ENCODE measurements at places on chromosomes 16 and 17.

DNA sequence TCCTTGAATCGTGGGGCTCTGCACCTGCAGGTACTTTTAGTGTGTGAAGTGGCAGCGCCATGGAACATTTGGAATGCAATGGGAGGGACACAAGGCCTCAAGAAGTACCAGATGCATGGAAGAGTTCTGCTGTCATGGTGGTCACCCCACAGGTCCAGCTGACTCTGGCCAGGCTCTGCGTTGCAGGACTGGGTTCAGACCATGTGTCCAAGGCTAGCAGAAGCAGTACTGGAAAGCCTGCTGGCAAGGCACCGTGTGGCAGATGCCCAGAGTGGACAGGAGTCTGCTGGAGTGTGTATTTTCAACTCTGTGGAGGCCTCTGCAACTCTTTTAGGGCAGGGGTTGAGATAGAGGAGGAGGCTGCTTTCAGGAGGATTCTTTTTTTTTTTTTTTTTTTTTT lies 2.1 kb downstream of the PIPOX start:
- no peak for DNase-seq

GRCh38 chr16:24826096-24826690 lies 19.6 kb upstream of the SLC5A11 start:
- DNase-seq, result no peak

GRCh38 chr16:22252317-22252716 lies 44.9 kb upstream of the POLR3E start:
- no peak for DNase-seq

DNA sequence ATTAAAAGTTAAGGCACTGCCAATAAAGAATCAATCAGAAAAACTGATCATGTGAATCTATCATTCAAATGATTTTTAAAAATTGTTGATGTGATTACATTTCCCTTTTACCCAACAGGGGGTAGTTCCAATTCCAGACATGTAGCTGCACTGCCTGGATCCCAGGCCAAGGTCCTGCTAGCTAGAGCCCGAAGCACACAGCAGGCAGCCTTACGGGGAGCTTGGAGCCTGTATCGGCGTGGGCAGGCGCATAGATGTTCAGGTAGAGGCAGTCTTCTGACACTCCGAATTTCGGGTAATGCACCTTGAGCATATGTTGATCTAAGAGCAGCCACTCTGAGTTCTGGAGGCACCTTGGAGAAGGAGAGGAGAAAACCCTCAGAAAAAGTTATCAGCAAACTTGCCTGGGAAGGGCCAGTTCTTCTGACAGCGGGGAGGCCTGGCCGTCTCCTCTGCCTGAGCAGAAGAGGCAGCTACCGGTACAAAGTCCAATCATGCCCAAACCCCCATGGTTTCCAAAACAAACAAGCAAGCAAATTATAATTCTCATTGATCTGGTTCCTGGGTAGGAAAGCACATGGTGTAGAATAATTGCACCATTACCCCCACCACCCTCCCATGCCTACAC lies 3.6 kb downstream of the CES5A start:
- no peak for DNase-seq

DNA sequence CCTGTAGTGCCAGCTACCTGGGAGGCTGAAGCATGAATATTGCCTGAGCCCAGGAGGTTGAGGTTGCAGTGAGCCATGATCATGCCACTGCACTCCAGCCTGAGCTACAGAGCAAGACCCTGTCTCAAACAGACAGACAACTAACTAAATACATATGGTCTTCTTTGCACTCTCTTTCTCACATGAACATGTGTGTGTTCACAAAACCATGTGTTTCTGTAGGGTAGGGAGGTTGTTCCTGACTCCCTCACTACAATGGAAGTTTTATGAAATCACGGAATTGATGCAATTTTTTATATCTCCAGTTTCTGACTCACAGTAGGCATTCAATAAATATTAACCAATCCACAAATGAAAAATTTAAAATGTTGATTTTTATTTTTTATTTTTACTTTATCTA lies 48.5 kb downstream of the ABHD15 start:
- DNase-seq, result no peak

DNA sequence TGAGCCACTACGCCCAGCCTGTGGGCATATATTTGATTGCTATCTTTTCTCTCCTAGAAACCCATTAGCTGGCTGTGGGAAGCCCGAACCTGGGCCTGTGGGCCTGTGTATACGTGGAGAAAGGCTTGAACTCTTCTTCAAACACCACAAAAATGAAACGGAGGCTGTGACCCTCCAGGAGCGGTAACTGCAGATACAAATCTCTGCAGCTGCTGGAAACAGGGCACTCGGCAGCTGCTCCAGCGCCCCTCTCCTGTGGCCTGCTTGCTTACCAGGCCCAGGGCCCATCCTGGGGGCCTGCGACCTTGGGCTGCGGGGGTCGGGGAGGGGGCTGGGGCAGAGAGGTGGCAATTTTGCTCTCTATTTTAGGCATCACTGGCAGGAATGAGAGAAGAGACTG lies 28.0 kb upstream of the MTSS2 start:
- no peak for DNase-seq

- DNase-seq, result no peak
Measured at GRCh38 chr17:67959510-67959909, 36.8 kb downstream of the C17orf58 start.

- no peak for DNase-seq
Measured at GRCh38 chr17:42230225-42230624, 35.9 kb upstream of the GHDC start.

DNA sequence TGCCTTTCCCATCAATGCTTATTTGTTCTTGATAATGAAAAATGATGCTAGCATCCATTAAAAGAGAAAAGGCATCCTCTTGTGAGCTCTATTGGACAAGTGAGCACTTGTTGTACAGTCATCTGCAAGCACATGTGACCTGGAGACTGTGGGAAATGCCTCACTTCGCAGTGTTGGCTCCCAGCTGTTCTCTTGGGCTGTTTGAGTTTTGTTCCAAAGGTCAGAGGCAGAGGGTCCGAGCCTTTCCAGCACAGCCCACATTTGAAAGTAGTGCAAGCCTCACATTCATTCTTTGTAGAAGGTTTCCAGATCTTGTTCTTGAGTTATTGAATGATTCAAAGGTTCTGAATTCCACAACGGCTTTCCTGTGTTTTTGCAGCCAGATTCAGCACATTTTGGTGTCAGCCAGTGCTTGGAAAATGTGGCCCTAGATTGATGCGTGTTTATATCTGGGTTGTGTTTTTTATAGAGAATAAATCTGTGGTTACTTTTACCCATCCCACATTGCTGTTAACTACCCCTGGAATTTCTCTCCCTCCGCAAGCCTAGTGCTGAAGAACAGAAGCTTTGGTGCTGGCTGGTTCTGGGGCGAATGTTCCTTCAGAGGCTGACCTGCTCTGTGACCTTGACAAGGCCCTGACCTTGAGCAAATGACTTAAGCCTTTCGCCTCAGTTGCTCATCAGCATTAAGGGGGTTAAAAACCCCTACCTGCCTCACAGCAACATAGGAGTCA lies 49.8 kb downstream of the CDH1 start:
- no peak for DNase-seq

DNA sequence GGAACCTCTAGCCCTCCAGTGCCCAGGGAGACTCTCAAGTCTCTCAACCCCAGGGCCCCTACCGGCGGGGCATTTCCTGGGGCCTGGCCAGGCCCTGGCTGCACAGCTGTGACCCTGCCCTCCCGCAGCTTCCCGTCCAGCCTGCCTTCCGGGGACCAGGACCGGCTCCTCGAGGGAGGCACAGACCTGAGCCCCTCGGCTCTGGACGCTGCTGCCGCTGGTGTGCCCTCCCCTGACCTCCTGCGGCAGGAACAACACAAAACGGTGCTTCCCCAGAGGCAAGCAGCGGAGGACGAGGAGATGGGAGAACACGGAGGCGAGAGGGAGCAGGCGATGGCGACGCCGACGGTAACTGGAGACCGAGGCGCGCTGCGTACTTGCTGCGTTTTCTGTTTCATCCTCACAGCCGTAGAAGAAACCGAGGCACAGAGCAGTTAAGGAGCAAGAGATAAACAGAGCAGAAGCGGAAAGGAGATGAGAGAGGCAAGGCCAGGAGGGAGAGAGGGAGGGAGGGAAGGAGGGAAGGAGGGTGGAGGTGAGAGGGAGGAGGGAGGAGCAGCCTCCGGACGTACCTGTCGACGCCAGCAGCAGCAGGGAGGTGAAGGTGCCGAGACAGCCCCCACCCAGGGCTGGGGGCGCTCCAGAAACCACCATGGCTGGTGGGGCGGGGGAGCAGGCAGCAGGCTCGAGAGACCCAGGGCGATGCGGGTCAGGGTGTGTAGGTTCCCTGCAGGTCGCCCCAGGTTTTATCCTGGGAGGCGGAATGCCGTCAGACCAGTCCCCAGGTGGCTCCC lies at the start of gene PRSS22:
TSS of gene PRSS22 (minus strand) at position 720 of the 794 bp plus-strand sequence. CDS start at position 654, 66 bp downstream.
- no peak for DNase-seq

DNA sequence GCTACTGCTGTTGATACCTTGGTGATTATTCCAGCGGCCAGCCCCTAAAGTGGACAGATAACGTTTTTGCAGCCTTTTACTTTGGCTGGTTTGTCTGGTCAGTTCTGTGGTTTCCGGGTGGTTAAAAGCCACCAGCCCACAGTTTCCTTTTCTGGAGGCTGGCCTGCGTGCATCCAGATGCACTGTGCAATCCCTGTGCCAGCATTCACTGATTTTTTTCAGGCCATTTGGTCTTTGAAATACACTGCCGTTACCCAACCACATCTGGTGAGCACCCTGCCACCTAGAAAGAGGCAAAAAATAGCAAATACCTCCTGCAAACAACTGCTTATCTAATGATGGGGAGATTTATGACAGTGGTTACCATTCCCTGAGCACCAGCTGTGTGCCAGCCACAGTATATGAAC lies 797 bp downstream of the NUDT7 start:
- DNase-seq, result peak; percentile 41

DNA sequence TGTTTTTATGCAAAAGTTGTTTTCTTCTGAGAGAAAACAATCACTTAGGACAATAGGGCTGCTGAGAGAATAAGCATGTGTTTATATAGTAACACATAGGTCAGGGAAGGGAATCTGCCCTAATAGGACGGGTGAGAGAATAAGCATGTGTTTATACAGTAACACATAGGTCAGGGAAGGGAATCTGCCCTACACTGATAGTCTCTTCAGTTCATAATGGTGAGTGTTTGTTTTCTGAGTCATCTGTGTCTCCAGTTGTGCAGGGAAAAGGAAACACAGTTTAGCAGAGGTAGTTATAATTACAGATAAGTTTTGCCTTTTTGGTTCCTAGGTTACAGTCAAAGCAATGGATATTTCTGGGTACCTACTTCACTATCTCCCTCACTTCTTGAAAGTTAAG lies 252.3 kb upstream of the CA10 start:
- no peak for DNase-seq

GRCh38 chr16:78647019-78647418 lies 547.6 kb downstream of the WWOX start:
- no peak for DNase-seq

GRCh38 chr16:56606476-56607108 lies 1.8 kb upstream of the MT2A start:
- no peak for DNase-seq

DNA sequence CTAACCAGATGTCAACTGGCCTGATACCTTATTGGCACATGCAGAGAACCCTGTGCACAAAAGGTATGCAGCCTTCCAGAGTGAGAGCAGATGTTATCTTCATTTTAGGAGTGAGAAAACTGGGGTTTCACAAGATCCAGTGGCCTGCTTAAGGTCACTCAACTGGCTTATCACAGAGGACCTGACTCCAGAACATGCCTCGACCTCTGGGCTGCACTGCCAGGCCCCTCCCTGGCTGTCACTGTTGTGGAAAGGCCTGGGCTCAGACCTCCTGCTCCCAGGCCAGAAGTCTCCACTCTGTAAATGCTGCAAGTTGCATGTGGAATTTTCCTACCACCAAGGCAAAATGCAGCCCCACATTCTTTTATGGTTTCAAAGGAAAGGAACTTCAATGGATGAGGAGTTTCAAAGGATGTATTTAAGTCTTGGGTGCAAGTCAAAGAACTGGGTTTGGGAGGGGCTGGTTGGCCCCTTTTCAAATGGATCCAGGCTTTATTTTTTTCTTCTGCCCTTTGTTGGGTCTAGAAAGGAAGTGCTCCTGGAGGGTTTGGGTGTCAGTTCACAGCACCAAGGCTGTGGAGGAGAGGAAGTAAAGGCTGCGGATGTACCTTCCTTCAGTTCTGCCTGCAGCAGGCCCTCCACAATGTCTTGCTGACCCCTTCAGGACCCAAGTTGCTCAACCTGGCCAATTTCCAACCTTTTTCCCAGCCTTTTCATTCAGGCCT lies 30.4 kb upstream of the SMPD3 start:
- peak; percentile 28 for DNase-seq

DNA sequence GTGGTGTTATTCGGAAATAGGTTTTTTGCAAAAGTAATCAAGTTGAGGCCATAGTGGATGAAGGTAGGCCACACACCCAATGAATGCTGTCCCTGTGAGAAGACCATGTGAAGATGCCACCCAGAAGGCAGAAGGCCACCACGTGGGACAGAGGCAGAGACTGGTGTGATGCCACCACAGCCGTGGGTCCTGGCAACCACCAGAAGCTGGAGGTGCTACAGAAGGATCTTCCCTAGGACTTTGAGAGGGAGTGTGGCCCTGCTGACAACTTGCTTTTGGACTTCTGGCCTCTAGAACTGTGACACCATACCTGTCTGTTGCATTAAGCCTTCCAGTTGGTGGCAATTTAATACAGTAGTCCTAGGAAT lies 49.3 kb downstream of the RMI2 start:
- DNase-seq, result no peak

GRCh38 chr17:73588891-73589290 lies 55.4 kb downstream of the SDK2 start:
- no peak for DNase-seq

DNA sequence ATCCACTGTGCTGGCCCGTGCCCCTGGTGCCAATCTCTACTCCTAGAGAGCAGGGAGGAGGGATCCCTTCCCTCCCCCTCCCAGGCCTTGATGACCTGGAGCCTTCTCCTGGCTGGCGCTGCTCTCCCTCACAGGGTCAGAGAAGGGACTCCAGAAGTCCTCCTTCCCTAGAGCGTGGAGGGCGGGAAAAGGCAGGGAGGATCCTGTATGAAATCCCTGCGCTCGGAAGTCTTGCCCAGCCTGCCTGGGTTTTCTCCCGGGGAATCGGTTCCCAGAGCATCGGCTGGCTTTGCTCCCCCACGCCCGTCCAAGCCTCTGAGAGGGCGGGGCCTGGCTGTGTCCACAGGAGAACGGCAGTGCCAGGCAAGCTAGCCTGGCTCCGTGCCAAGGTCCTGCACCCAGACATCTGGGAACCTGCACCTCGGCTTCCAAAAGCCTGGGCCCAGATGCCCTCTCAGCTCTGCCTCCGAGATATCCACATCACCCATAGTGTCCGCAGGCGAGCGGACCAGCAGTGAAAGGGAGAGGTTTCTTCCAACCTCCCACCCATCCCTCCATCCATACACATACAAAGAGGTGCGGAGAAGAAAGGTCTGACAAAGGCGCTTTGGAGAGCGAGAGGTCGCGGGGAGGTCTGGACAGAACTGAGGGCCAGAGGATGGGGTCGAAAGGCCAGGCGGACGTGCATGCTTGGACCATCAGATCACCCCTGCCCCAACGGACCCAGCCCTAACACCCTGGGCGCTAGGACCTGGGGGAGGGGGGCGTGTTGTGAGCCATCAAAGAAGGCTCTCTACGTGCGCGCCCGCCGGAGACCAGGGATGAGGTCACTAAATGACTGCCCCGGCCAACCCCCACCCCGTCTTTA lies 1.1 kb downstream of the MPP2 start:
- no peak for DNase-seq
